Stimulated activated CD4-positive, alpha-beta T cell treated with anti-CD3 and anti-CD28 coated beads, Interleukin-15, amount 100 ng/mL, for 24 hours (primary cell): ENCODE measurements at places on chromosomes 12 and 14.

DNA sequence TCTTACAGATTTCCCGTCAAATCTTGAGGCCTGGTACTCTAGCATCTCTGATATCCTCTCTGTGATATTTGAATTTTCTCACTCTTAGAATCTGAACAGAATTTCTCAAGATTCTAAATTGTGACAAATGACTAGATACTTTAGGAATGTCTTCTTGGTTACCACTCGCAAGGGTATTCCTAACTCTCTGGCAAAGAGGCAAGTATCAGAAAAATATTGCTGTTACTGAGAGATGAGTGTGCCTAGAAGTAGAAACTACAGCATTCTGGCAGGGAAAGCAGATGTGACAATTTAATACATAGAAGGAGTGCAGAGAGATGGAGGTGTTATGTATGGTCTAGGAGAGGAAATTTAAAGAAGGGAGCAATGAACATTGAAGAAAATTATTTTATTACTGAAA lies 467.8 kb downstream of the LRIG3 start:
- no peak for DNase-seq

DNA sequence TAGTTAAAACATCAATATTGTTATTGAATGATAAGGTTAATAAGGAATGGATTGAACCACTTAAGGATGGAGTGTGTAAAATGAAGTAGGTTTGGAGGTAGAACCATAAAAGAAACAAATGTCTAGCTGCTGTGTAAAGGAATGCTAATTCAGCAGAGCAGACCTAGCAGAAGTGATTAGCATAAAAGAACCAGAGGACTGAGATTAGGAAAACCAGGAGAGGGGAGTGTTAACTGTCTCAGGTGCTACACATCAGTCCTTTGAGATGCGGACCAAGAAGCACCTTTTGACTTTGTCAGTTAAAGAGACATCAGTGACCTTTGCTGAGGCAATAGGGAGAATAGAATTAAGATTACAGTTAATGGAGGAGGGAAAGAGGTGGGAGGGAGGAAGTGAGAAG lies 84.5 kb downstream of the PLEKHA5 start:
- DNase-seq = no peak

DNA sequence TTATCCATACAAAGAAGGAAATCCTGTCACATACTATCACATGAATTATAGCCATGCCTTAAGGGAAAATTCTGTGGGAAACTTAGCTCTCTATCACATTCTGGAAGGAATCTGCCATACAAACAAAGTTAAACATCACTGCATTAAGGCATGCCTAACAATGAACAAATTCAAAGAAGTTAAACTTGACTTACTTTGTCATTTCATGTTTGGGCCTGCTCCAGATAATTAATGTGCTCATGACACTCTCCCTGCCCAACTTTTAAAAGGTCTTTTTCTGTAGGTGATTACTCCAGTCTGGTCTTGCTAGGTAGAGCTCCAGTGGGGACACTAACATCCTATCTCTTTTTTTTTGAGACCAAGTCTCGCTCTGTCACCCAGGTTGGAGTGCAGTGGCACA lies 230.5 kb downstream of the AEBP2 start:
- DNase-seq = no peak

DNA sequence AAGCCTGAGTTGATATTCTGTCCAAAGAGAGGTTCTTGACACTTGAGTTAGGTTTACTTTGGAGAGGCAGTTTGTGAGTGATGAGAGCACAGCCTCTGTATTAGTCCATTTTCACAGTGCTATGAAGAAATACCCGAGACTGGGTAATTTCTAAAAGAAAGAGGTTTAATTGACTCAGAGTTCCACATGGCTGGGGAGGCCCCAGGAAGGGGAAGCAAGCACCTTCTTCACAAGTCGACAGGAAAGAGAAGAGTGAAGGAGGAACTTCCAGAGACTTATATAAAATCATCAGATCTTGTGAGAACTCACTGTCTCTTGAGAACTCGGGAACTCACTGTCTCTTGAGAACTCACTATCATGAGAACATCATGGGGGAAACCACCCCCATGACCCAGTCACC lies 5.4 kb downstream of the ZC3H14 start:
- no peak for DNase-seq

DNA sequence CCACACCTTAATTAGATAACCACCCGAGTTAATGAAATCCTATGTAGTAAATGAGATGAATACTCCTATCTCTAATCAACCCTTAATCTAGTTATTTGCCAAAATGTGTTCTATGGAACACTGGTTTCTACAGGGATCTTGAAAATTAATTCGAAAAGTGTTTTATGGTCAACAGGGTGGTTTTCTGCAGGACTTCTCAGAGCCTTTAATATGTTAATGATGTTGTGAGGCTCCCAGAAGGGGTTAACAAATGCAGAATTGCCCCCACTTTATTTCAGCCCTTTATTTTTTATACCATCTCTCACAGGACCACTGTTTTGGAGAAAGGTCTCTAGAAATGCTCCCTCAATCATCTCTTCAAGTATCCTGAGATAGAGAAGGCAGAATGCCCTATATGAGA lies 153.1 kb upstream of the RPH3A start:
- DNase-seq = no peak

GRCh38 chr14:68401855-68402254 lies 391.0 kb downstream of the ZFP36L1 start:
- no peak for DNase-seq

DNA sequence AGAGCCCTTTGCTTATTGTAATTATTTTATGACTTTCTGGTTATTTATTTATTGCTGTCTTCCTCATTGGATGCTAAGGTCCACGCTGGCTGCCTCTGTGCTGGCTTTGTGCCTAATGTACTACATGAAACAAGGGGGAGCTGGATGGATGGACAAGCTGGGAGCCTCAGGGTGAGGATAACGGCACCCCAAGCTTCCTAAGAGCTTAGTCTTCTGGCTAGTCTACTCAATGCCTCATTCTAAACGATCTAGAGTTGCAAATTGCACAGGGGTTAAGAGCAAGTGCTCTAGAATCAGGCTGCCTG lies 172.0 kb downstream of the CHST11 start:
- DNase-seq = no peak

DNA sequence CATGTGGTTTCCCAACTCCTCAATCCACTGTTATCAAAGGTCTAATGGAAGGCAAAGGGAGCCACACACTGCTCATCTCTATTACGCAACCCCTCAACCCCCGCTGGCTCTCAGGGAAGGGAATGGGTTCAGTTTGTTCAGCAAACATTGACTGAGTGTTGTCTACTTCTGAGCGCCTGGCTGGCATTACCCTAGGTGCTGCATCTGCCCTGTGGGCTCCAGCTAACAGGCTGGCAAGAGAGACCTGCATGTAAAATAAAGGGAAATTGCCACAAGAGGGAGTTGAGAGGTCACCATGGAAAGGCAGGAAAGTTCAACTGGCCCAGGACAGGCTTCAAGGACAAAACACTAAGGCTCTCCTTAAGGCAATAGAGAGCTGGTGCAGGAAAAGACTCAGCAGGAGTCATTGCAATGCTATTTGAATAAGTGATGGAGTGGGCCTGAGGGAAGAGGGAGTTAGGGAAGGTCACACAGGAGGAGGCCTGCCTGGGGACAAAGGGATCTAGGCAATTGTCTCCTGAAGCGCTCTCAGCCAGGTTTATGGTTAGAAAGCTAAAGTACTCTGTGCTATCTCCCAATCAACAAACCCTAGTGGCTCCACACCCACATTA lies 5.5 kb upstream of the ZNF740 start:
- DNase-seq = no peak

DNA sequence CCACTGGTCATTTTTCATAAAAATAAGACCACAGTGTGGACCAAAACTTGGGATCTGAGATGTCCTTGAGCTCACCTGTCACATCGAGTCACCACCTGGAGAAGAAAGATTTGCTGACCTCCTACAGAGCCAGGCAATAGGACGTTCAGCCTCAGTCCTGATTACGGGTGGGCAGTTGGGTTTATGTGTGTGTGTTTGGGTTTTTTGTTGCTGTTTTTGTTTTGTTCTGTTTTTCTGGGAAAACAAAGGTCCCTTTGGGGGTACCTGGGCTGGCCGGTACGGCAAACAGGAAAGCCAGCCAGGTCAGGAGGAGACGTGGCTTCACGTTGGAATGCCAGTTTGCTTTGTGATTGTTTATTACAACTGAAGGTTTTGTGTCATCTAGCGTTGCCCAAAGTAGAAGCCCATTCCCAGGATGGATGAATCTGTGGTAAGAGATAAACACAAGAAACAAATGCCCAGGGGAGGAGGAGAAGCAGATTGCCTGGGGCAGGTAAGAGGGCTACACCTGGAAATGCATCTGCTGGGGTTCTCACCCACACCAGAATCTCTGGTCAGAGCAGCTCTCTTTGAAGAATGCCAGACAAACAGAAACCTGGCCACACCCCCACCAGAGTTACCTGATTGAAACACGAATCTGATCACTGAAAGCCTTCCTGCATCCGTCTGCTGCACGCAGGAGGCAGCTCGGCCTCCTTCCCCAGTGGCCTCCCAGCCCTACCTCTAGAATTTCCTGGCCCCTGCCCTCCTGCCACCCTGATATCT lies 100.1 kb upstream of the DIO3 start:
- DNase-seq = no peak

DNA sequence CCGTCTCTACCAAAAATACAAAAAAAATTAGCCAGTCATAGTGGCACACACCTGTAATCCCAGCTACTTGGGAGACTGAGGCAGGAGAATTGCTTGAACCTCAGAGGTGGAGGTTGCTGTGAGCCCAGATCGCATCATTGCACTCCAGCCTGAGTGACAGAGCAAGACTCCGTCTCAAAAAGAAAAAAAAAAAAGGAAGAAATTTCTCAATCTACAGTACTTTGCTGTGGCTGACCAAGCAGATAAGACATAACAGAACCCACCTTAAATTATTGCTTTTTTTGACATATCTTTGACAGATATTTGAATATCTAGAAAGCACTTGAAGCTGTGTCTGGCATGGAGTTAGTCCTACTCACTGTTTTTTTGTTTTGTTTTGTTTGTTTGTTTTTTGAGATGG lies 34.9 kb upstream of the HNF1A start:
- DNase-seq = no peak

DNA sequence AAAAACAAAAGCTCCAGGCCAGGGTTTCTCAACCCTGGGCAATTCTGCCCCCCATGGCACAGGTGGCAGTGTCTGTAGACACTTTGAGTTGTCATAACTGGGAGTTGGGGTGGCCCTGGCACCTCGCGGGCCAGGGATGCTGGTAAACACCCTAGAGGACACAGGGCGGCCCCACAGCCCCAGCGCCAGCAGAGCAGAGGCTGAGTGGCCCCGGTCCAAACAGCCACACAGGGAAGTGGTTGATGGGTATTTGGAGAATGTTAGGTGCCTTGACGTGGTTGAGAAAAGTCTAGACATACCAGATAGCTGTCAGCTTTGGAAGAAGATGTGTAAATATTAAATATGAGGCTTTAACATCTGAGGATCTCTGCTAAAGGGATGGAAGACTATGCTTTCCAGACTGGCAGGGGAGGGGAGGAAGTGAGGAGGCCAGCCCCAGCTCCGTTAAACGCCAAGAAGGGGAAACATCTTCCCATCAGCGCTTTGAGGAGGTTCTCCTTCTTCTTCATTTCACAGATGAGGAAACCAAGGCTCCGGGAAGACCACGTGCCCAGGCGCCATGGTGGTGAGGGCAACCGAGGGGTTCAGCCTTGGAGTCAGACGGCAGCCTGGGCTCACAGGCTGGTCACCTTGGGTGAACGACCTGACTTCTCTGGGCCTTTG lies 103.7 kb downstream of the SCARB1 start:
- DNase-seq = no peak

DNA sequence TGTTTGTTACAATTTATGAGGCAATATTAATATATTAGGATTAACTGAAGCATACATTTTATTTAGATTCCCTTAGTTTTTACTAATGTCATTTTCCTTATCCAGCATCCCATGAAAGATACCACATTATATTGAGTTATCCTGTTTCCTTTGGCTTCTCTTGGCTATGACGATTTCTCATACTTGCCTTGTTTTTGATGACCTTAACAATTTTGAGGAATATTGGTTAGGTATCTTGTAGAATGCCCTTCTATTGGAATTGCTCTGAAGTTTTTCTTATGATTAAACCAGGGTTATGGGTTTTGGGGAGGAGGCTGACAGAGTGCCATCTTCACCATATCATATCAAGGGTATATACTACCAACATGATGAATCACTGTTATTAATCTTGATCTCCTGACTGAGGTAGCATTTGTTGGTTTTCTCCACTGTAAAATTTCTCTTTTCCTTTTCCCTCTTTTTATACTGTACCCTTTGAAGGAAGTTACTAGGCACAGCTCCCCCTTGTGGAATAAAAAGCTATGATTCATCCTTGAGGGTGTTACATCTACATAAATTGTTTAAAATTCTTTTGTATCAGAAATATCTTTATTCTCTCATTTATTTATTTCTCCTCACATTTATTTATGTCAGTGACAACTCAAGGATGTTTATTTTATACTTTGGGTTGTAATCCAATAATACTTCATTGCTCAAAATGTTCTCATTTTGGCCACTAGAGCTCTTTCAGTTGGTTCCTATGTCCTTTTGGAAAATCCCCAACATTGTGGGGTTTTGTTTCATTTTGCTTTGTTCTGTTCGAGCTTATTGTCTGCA lies 239.0 kb downstream of the SLC16A7 start:
- no peak for DNase-seq

DNA sequence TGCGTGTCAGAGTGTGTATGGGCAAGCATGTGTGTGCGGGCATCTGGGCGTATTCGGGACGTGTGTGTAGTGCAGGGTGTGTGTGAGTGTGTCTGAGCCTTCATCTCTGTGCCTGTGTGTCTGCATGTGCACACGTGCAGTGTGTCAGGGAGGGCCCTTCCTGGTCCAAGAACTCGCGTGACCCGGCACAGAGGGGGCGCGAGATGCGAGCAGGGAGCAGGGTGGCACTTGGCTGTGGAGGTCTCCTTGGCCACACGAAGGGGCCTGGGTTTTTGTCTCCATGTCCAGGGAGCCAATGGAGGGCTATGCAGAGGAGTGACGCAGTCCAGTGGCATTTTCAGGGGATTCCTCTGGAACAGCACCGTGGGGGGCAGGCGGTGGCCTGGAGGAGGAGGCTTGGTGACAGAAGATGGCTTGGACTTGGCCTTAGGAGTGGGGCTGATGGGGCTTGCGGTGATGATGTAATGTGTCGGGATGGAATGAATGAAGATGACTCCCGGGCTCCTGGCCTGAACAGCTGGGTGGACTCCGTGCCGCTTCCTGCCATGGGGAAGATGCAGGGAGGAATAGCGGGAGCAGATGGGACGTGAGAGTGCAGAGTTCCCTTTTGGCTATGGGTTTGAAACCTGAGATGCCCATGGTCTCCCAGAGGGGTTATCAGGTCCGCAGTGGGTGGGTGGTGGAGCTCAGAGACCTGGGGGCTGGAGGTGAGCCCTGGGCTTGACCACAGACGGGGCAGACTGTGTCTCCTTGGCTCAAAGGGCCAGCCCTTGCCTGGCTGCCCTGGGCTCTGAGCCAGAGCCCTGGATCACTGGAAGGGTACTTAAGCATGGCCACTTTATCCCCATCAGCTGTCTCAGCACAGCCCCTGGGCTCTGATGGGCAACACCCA lies 208.3 kb downstream of the PHETA1 start:
- DNase-seq = no peak

GRCh38 chr12:29286081-29286790 lies 94.7 kb downstream of the ERGIC2 start:
- DNase-seq = no peak

DNA sequence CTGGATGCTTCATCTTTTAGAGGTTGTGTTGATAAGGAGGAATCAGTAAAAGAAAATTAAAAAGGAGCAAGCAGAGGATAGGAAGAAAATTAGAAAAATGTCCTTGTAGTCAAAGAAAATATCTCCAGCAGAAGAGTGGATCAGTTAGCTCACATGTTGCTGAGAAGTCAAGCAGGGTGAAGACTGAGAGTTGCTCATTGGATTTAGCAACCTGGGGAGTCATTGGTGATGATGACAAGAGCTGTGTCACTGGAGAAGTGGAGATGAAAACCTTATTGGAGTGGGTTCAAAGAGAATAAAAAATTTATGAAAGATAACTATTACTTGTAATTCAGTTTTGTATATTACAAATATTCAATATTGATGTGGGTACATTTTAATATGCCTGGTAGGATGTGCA lies 9.8 kb downstream of the FRMD6 start:
- DNase-seq = no peak
